NCI-H2029 treated with DMSO at 0.1 percent for 48 hours (cell line): ENCODE measurements at places on chromosomes 6 and 20.

- no peak for DNase-seq
Measured at GRCh38 chr20:21352703-21353102, 44.6 kb downstream of the NKX2-4 start.

DNA sequence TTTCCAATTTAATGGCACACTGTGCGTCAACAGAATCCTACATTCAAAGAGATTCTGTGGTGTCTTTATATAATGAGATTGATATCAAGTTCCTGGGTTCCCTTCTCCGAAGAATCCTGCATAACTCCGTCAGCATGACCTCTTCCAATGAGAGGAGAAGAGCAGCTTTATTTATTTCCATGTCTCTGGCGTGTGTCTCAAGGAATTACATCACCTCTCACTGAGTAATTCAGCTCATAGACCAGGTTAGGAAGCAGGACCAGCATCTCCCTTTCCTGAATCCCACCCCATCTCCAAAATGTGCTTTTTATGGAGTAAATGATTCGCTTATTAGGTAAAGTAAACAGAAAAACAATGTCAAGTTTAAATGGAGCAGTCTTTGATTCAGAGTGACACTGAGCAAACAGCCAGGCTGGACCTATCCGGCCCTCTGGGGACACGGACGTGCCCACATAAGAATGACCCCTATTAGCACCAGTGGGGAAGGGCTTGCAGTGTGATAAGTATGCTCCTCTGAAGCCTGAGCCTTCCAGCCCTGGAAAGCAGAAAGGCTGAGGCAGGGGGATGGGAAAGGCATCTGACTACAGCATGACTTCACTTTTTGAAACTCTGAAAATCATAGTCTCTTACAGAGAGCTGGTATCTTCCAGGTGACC, 165.2 kb downstream of the CLIC5 start:
- no peak for DNase-seq

GRCh38 chr20:49540687-49541435, 27.1 kb downstream of the PTGIS start:
- DNase-seq, result no peak

- DNase-seq, result no peak
Measured at GRCh38 chr6:90220273-90220672, 76.4 kb downstream of the BACH2 start.

DNA sequence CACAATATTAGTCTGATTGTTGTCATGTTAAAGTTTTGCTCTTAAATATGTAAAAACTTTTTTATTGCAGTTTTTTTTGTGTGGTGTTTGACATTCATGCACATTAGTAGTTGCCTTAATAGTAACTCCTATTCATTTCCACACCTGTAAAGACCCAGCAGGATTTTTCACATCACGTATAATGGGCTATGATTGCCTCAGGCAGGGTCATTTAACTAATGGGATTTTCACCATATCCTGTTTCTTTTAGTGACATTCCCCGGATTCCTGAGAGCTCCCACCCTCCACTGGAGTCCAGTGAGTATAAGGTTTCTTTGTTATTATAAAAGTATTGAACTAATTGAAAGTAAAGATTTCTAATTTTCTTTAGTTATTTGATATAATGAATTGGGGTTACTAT, 359.2 kb downstream of the RIMS1 start:
- DNase-seq, result no peak

- DNase-seq, result no peak
Measured at GRCh38 chr6:85000001-85000400, 235.6 kb upstream of the TBX18 start.
